ENCODE measurements at places on chromosomes 2 and 18. TPM values are rescaled to one million over a fixed set of nuclear protein-coding genes. Genes with fewer than 3 reads are reported as not detected.

Gene TXNDC2
- not detected for total RNA-seq

Gene PRSS56
- not detected for total RNA-seq

Gene KCTD18
- total RNA-seq: 8.6 TPM

Gene CCDC121
- total RNA-seq: 4.7 TPM

- no peak for DNase-seq
Observed at GRCh38 chr18:27240383-27240782, 55.3 kb upstream of the CHST9 start.

DNA sequence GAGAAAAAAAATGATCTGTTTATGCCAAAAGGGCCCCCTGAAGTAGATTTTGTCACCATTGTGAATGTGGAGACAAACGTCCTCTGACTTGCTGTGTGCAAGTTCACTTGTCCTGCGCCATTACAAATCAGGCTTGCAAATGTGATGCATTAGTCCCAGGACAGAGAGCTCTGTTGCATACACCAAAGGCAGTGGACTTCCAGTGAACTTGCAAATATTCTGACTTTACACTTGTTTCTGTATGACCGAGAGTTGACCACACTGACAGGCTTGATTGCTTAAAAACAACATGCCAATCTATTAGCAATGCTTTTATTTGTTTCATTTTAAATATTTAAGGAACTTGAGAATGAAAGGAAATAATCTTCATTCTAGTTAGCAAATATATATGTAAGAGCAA, 293.2 kb downstream of the PLCL1 start:
- no peak for DNase-seq

DNA sequence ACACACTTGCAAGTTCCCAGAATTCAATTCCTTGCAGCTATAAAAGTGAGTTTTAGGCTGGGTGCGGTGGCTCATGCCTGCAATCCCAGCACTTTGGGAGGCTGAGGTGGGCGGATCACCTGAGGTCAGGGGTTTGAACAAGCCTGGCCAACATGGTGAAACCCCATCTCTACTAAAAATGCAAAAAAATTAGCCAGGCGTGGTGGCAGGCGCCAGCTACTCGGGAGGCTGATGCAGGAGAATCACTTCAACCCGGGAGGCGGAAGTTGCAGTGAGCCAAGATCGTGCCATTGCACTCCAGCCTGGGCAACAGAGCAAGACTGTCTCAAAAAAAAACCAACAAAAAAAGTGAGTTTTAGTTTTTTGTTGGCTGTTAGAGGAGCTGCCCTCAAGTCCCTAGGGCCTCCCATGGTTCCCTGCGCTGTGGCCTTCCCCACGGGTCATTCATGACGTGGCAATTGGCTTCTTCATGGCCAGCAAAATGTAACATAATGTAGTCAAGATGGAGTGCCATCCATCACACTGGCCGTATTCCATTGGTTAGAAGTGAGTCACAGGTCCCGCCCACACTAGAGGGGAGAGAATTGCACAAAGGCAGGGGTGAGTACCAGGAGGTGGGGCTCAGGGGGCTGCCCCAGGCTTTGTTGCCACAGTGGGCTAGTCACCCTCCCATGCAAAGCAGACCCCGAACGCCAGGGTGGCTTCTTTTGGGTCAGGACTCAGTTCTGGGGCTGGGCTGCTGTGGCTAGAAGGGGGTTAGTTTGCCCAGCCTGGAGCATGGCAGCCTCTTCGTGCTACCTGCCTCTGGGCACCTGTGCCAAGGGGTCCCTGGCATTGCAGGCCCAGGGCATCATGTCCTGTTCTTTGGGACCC, 37.7 kb upstream of the INHBB start:
- DNase-seq: no peak

GRCh38 chr2:11598228-11598731, 64.4 kb downstream of the GREB1 start:
- no peak for DNase-seq

GRCh38 chr2:66001538-66001937, 433.4 kb upstream of the MEIS1 start:
- no peak for DNase-seq

DNA sequence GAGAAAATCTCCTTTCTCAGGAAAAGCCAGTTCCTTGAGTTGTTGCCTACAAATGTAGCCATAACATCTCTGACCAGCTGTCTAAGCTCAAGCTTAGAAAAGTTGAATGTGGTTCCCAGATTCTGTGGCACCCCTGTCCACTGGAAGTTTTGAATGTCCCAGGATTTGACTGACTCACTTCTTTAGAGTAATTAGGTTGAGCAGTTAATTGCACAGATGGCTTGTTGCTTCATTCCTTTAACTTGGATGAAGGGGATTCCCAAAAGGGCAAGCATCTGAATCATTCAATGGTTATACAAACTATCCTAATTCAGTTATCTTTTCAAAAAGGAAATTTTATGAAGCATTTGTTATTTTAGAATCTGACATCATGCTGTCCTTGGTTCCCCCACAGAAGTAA, 374.7 kb downstream of the LNPK start:
- no peak for DNase-seq

- no peak for DNase-seq
Observed at GRCh38 chr18:34219651-34220050, 5.1 kb downstream of the NOL4 start.

- DNase-seq: no peak
Observed at GRCh38 chr2:190354003-190354690, 10.8 kb downstream of the INPP1 start.

DNA sequence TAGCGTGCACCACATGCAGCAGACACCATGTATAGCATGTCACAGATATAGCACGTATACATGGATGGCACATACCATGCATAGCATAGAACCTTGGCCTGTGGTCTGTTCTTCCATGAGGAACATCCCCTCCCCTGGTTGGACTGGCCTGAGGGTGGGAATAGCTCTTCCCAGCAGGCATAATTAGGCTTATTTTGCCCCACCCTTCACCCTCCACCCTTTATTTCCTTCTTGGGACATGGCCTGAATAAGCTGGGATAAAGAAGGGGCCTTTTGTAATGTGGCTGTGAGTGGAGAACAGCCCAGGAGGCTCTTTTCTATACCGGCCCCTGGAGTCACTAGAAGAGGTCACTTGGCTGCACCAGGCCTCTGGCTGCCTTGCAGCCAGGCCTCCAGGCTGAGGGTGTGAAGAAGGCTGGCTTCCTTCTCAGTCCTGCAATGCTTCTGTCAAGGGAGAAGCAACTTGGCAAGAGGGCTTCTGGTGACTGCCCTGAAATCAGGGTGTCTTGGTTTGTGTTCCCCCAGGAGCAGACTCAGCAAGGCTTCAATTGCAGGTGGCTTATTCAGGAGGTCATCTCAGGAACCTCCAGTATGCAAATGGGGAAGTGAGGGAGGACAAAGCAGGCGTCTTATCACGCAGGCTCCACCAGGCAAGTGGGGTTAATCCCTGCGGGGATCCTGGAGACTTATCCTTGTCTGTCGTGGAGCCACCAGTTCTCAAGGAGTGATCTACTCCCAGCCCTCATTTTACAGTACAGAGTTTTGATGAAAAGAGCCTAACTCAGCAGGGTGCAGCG, 68.2 kb downstream of the HS6ST1 start:
- no peak for DNase-seq

- DNase-seq: no peak
Observed at GRCh38 chr2:240389302-240389805, 46.1 kb upstream of the GPC1 start.

GRCh38 chr2:236239276-236240065, 24.7 kb downstream of the ASB18 start:
- DNase-seq: no peak

Measured in Caco-2 (cell line).